ENCODE measurements at places on chromosomes 4 and X.
A peak's percentile ranks its signal among the peaks of the same experiment; 100 is the strongest.

GRCh38 chr4:58272311-58272710 lies 1162.1 kb upstream of the IGFBP7 start:
- no peak for DNase-seq

DNA sequence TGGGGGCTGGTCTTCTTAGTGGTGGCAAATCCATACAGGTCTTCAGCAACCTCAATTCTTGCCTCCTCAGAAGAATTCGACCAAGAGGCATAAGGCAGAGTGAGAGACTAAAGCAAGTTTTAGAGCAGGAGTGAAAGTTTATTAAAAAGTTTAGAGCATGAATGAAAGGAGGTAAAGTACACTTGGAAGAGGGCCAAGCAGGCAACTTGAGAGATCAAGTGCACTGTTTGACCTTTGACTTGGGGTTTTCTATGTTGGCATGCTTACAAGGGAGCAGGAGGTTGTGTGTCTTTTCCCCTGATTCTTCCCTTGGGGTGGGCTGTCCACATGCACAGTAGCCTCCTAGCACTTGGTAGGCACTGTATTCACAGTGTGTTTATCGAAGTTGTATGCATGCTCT lies 91.2 kb downstream of the CPE start:
- no peak for DNase-seq

GRCh38 chr4:122542411-122543236 lies 78.2 kb downstream of the IL21 start:
- no peak for DNase-seq

- no peak for DNase-seq
Measured at GRCh38 chrX:68936608-68937007, 107.8 kb downstream of the EFNB1 start.

DNA sequence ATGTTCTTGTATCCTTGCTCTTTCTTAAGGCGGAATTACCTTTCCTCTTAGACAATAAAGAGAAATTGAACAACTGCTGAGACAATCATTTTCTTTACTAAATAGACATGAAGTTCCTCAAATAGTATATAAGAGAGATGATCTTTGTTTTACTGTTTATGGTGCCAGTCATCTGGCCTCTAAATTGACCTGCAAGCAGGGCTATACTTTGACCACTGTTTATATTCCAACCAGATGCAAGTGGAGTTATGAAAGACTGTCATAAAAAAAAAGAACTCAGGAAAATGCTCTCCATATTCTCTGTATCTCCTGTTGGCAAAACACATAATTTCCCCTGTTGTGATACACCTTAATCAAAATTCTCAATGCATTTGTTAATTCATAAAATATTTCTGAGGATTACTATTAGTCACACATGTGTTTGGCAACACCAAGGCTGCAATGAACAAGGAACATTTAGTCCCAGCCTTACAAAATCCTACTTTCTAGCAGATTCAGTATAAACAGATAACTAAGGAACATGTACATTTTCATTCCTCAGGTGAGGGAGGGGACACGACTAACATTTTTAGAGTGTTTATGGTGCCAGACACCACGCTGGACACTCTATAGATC lies 562.3 kb downstream of the KCNIP4 start:
- no peak for DNase-seq

GRCh38 chrX:133576876-133577275 lies 161.6 kb upstream of the GPC4 start:
- no peak for DNase-seq

DNA sequence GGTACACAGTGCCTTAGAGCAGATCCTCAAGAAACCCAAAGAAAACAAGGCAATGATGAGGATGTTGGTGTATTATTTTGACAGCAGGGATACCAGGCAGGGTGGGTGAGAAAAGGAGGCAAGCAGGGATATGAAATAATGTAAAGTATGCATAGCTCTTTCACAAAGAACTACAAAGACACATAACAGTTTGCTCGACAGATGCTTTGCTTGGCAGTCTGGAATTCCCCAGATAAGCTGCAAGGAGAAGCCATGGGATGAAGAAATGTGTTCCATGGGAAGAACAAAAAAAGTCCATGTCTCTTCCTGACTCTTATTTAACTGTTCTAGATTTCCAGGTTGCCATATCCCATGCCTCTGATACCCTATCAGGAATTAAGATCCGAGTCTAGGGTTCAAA lies 75.4 kb downstream of the FAM13A start:
- DNase-seq, result no peak

DNA sequence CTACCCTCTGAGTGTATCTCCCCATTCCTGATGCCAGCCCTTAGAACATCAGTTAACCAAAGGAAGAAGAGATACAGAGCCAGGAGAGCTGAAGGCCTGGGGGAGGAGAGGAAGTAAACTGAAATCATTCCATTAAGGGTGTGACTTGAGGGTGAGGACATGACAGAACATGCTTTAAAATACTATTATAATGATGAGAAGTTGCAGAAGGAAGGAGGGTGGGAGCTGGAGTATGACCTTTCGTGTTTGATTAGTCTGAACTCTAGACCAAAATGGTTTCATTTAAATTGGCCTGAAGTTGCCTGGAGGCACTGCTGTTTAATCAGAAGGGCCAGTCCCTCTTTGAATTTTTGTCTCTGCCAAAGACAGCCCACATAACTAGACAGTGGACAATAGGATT lies 11.4 kb downstream of the INTS6L start:
- no peak for DNase-seq

GRCh38 chr4:24195991-24196736 lies 306.3 kb upstream of the PPARGC1A start:
- DNase-seq, result no peak

DNA sequence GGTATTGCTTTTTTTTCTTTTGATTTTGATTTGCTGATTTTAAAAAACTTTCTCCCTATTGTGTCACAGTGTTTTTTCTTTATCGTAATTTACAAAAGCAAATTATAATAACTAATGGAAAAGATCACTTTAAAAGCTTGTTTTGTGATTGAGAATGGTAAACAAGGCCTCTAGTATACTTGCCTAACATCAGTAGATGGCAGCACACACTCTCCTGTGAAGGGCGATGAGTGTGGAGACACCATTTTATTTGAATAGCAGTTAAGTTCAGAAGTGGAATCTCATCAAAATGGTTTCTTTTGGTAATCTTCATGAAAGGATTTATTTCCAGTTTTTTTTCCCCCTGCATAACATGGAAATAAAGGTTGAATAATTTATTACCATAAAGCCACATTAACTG lies 72.3 kb downstream of the PAK3 start:
- DNase-seq, result no peak

DNA sequence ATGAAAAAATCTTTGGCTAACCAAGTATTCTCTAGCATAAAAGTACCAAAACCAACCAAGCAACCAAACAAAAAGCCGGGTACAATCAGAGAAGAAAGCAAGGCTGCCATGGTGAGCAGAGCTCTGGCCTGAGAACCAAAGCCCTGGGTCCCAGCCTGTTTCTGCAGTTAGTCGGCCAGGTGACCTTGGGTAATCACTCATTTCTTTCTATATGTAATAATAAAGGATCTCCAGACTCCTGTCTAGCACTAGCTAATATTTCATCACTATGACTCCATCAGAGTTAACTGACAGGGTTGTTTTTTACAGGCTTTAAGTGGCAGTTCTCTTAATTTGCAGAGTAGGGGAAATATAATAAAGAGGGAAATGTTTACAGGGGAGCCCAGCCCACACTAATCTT lies 34.0 kb upstream of the RASGEF1B start:
- no peak for DNase-seq

- no peak for DNase-seq
Measured at GRCh38 chr4:73603854-73604584, 16.2 kb downstream of the RASSF6 start.

DNA sequence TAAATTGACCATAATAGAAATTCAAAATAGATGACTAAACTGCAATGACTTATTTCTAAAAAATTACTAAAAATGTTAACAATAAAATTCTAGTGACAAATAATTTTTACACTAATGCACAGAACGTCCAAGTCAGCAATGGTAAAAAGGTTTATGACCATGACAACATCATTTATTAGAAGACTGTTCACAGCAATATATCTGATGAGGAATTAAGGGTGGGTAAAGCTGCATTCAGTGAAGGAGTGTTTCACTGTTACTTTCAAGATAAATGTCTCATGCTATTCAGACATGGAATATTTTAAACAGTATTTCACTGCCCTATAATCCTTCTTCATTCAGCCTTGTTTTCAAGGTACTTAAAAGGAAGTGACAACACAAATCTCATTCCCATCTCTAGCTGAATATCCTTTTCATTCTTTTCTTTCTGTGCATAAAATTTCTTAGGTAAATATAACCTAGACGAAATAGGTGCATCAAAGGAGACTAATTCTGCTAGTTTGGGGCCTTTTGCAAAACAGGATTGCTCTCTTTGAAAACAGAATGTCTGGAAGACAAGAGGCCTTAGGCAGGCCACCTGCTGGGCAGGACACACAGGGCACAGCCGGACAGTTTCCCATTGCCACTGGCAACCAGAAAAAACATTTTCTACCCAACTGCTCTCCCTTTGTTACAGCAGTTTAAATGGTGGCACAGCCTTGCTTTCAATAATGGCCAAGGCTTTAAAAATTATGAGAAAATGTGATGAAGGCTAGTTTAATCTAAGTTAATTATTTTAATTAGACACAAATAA lies 600.3 kb downstream of the SPRY1 start:
- DNase-seq, result no peak

DNA sequence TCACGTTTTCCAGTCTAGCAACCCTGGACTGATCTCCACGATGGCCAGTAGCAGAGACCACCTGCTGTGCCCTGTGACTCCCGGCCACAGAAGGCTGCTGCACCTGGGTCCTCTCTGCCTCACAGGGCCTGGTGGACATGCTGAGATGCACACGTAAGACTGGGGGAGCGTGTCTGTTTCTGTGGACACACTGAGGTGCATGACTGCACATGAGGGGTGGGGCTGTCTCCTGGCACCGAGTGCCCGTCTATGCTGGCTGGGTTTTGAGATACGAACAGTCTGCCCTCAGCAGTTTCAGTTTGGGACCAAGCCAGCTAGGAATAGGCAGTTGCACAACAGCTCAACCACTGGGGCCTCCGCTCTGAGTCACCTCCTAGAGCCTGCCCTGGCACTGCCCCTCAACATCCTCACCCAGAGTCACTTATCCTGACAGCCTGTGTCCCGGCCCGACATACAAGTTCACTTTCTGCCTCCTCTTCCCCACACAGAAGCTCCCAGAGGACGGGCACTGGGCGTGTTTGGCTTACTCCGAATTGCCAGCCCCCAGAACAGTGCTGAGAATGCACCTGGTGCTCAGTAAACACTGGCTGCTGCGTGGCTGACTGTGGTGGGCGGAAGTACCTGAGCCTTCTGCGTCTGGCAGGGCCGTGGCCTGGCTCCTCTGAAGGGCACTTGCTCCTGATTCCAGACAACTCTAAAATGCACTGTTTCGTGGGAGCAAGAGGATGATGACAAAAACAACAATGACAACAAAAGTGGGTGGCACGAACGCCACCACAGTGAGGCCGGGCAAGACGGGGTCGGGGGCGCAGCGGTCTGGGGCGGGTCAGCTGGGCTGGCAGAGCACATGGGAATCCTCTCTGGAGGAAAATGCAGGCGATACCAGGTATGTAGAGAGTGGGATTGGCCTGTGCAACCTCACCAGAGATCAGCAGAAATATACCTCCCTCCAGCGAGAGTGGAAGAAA lies 30.9 kb downstream of the RNF212 start:
- DNase-seq, result peak; percentile 23

DNA sequence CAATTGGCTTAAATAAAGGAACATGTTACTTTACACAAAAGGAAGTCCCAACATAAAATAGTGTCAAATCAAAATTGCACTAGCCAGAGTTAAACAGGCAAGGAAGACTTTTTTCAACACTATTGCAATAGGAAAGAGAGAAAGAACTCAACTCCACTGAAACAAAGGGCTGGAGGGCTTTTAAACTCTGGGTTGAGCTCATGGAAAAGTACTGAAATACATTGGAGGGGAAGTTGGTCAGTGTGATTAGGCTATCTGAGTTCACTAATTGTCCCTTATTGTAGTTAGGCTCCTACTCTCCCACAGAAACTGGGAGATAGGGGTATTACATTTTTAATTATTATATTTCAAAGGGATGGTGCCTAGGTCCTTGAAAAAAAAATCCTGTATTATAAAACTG lies 491.2 kb upstream of the LCORL start:
- DNase-seq, result no peak

GRCh38 chrX:150185766-150186165 lies 177.4 kb upstream of the MAMLD1 start:
- no peak for DNase-seq

GRCh38 chr4:80144676-80145470 lies 52.4 kb upstream of the PRDM8 start:
- DNase-seq, result no peak

DNA sequence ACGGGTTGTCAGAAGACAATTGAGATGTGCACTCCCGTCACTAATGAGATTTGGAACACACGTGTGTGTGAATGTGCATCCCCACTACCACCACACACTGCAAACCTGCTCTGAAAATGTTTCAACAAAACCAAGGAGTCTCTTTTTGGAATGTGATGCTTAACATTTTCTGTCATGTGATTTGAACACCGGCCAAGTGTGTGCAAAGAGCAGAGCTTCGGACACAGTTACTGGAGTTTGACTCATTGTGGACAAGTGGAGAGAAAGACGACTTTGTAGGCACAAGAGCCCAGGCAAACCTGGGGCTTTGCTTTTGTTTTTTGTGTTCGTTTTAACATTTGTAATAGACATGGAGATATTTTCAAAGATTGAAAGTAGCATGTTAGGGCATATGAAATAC lies 49.2 kb downstream of the CCKAR start:
- DNase-seq, result no peak

GRCh38 chr4:152257601-152258066 lies 278.3 kb downstream of the FBXW7 start:
- no peak for DNase-seq

GRCh38 chr4:169050284-169050683 lies 40.2 kb upstream of the CBR4 start:
- DNase-seq, result no peak

DNA sequence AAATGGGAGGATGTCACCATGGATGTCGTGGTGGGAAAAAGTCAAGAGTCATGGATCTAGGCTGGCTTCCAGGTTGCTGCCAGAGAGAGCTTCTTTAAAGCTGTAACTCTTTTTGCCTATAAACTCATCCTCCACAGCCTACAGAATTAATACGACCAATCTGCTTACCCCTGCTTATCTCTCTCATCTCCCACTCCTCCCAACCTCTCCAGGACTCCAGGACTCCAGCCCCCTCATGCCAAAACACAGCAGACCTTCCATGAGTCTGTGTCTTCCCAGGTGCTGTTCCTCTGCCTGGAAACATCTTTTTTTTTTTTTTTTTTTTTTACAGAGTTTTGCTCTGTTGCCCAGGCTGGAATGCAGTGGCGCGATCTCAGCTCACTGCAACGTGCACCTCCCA lies 15.3 kb upstream of the SLC10A4 start:
- DNase-seq, result no peak

Measured in stimulated activated naive B cell treated with anti-CD40 and anti-IgM and Interleukin-4, amounts not matched to agents 10 μg/mL and 1 μg/mL and 100 μg/mL, for 72 hours (primary cell).